Stimulated activated CD4-positive, alpha-beta T cell treated with anti-CD3 and anti-CD28 coated beads, TNF-alpha, amount 100 ng/mL, for 4 hours (primary cell): ENCODE measurements at places on chromosomes 6 and 20.

DNA sequence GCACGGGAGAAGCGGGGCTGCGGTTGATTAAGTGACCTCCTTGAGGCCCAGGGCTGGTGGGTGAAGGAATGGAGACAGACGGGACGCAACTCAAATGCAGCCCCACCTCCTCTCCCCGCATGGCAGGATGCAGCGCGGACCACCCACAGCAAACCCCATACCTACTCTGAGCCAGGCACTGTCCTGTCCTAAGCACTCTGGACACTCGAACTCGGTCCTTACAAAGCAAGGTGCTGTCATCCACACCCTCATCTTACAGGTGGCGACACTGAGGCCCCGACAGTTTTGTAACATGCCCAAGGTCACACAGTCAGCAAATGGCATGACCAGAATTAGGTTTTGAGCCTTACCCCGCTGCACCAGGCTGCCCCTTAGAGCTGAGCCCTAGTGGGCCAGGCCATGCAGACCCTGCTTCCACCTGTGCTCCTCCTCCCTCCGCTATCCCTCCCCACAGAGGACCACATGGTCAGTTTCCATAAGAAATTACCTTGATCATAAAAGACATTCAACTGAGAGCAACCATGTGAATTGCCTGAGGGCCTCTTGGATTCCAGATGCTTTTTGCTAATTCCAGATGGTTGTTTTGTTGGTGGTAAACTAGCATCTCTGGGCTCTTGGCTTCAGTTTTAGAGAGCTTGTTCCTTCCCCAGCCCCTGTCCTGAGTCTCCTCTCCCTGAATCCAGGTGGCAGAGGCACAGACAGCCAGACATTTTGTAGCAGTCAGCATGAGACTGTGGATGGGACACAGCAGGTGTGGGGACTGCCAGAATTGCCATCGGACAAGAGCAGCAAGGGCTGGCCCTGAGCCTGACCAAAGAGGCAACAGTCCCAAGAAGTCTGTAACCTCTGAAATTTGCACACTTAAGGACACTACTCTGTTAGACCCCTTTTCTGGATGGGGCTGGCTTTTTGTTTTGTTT is 171.9 kb upstream of the PMEPA1 start:
- DNase-seq: no peak

GRCh38 chr6:24874128-24874527 is 61.6 kb downstream of the RIPOR2 start:
- no peak for DNase-seq

GRCh38 chr20:50012282-50013263 is 29.8 kb downstream of the SNAI1 start:
- no peak for DNase-seq

DNA sequence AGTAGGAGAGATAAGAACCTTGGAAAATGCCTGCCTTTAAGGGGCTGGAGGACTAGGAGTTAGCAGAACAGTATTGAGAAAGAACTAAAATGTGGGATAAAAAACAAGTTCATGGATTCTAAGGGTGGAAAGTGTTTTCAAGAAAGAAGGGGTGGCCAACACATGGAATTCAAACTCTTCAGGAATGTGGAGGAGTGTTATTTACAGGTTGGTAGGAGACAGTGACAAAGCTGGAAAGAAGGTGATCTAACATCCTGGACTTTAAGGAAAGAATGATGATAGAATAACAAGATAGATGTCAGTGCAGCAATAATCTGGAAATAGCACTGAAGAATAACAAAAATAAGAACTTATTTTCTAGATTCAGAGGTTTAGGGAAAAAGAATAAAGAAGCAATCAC is 54.0 kb upstream of the TNFRSF21 start:
- no peak for DNase-seq

DNA sequence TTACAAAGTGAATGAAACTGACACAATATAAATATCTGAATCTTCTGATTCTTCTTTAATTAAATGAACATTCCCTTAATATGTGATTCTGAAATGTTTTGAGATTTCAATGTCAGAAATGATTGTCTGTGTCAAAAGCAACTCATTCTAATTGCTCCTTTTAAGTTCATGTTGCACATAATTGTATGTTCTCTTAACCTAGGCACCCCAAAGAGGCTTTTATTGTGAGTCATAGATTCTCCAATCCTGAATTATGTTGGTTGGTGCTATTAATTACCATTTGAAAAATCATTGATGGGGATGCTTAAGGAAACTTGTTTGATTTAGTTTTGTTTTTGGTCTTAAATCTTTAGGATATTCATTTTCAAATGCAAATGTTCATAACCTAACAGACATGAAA is 829.7 kb upstream of the CITED2 start:
- no peak for DNase-seq

GRCh38 chr6:126672649-126673048 is 332.7 kb downstream of the CENPW start:
- no peak for DNase-seq

- DNase-seq: no peak
These were observed 18.1 kb upstream of the PXDC1 start for GRCh38 chr6:3769610-3770009.

GRCh38 chr6:11460001-11460668 is 77.4 kb upstream of the TMEM170B start:
- no peak for DNase-seq

DNA sequence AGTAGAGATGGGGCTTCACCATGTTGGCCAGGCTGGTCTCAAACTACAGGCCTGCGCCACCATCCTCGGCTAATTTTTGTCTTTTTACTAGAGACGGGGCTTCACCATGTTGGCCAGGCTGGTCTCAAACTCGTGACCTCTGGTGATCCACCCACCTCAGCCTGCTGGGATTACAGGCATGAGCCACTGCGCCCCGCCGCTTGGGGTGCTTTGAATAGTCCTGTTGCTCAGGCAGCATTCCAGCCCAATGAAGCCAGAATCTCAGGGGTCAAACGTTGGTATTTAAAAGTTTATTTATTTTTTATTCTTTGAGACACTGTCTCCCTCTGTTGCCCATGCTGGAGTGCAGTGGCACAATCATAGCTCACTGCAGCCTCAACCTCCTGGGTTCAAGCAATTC is 11.3 kb downstream of the MOCS3 start:
- no peak for DNase-seq

GRCh38 chr6:10528158-10528981 is 7.2 kb downstream of the GCNT2 start:
- no peak for DNase-seq

GRCh38 chr20:58209652-58210397 is 18.6 kb downstream of the ANKRD60 start:
- peak; percentile 86 for DNase-seq

DNA sequence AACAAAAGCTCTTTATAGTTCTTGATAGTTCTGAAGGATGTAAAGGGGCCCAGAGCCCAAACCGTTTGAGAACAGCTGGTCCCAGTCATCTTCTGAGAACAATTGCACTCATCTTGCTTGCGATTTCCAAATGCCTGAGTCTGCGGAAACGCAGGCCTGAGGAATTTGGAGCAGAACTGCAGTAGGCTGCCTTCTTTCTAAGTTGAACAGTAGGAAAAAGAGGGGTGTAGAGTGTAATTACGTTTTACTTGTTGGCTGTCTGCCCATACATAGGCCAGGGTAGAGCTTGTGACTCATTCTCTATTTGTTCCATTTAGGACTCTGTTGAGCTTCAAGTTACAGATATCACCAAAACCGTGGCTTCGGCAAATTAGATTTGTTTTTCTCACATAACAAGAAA is 42.0 kb upstream of the KIF16B start:
- no peak for DNase-seq

GRCh38 chr20:24682496-24682985 is 213.1 kb downstream of the SYNDIG1 start:
- DNase-seq: no peak

- DNase-seq: no peak
These were observed 150.7 kb downstream of the EDN3 start for GRCh38 chr20:59451066-59451630.

DNA sequence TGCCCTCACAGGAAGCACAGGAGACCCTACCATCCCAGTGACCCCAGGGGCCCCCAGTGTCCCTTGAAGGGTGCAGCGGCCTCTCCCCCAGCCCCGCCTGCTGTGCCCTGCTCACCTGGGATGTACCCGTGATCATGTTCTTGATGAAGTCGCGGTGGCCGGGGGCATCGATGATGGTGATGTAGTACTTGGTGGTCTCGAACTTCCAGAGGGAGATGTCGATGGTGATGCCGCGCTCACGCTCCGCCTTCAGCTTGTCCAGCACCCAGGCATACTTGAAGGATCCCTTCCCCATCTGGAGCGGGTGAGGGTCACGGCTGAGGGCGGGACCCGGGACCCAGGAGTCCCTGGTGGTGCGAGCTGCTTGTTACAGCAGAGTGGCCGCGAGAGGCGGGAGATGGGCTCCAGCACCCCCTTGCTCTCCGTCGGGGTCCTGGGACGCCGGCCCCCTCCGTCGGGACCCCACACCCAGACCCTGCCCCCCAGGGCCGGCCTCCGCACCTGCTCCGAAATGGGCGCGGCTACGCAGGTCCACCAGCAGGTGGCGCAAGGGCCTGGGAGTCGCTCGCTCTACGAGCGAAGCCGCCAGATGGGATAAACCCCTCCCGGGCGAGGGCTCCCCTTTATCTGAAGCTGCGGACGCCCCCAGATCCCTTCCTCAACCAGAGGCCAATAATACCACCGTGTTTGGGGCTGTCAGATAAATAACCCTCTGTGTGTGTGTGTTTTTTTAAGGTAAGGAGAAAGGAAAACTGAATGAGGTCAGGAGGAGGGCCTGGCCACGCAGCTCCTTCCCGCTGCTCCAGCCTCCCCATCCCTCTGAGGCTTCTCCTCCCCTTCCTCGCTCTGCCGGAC is 2.9 kb downstream of the EEF1A2 start:
- peak; percentile 60 for DNase-seq

DNA sequence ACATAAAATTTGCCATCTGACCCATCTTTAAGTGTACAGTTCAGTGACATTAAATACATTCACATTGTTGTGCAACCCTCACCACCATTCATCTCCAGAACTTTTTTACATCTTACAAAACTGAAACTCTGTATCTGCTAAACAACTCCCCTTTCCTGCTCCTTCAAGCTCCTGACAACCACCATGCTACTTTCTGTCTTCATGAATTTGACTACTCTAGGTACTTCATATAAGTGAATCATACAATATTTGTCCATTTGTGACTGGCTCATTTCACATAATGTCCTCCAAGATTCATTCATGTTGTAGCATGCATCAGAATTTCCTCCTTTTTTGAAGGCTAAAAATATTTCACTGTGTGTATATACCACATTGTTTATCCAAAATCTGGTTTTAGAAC is 86.9 kb upstream of the SMLR1 start:
- no peak for DNase-seq

- DNase-seq: no peak
These were observed 135.2 kb upstream of the PREP start for GRCh38 chr6:105537981-105538578.

- DNase-seq: no peak
These were observed 55.2 kb upstream of the TBC1D7 start for GRCh38 chr6:13383328-13384163.

- DNase-seq: no peak
These were observed 65.2 kb upstream of the PIM1 start for GRCh38 chr6:37104824-37105147.

DNA sequence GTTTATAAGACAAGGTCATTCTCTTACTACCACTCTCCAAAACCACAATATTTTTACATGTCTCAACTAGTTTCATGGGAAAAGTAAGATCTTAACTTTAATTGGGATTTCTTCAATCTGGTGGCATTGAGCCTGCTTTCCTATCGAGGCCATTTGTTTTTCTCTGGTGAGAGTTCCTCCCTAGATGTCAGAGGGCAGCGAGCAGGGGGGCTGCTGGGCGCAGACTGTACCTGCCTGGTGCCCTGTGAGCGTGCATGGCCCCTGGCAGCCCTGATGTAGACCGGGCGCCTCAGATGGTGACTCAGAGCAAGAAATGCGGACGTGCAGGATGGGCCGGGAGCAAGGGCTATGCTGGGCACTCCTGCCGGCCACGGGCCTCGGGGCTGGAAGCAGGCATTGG is 27.2 kb downstream of the ERMARD start:
- DNase-seq: no peak

DNA sequence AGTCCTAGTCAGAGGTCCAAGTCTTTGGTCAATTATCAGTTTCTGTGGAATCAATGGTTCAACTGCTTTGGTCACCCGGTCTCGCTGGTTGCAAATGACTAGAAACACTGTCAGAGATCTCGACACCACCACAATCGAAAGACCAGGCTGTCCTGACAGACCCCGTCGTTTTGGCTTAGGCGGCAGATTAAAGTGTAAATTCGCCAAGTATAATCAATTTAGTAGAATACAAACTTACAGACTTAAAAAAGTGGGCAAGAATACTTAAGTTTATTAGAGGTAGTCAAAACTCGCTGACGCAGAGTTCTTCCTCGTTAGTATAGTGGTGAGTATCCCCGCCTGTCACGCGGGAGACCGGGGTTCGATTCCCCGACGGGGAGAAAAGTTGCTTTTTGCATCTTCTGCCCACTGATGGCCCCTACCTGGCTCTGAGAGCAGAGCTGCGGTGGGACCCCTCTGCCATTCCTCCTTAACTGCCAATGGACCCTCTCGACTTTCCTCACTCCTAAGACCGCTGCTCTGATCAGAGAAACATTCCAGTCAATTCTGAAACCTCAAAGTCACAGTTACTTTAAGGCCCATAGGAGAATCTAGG is 30.6 kb upstream of the ZNF184 start:
- peak; percentile 75 for DNase-seq

DNA sequence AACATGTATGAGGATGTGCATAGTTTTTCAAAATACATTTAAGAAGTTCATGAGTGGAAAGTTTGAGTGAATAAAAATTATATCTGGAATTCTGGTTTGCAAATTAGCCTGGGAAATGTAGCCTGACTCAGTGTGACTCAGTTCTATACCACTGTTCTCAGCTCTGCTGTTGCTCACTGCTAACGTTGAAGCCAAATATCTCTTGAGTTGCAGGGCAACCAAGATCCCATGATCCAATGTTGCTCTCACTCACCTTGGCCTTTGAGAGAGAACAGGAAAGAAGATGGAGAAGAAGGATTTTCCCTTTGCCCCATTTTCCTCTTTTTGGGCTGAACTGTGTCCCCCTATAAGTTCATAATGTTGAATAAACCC is 28.9 kb downstream of the PSMB9 start:
- no peak for DNase-seq

DNA sequence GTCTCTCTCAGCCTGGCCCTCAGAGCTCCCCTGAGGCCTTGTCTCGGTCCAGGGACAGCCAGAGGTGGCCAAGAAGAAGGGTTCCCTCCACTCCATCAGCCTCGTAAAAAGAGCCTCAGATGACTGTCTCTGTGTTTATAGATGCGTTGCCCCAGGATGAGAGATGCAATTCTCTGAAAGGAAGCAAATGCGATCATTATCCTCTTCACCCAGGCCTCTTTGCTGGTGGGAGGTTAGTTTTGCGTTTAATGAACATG is 90.4 kb downstream of the YTHDF1 start:
- no peak for DNase-seq

GRCh38 chr6:36712816-36713215 is 15.2 kb downstream of the RAB44 start:
- DNase-seq: no peak

DNA sequence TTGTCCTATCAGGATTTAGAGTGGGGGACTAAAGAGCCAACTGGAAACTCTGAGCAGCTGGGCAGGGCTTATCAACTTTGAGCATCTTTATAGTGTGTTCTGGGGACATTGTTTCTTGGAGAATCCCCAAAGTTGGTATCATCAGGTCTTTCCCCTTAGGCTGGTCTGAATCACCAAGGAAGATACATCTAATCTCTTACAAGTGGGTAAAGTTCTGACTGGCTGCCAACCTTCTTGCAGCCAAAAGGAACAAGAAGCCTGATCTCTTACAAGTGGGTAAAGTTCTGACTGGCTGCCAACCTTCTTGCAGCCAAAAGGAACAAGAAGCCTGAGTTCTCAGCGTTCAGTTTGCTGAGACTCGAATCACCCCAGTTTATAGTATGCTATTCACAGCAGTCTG is 1.6 kb upstream of the MED23 start:
- DNase-seq: no peak

- no peak for DNase-seq
These were observed 11.0 kb upstream of the HDGFL1 start for GRCh38 chr6:22558288-22558882.
